Germinal center (tissue), 1 donor: ENCODE measurements at places on chromosomes 2 and 18.

GRCh38 chr2:172228177-172228808 lies 125.6 kb upstream of the DLX2 start:
- no peak for DNase-seq

DNA sequence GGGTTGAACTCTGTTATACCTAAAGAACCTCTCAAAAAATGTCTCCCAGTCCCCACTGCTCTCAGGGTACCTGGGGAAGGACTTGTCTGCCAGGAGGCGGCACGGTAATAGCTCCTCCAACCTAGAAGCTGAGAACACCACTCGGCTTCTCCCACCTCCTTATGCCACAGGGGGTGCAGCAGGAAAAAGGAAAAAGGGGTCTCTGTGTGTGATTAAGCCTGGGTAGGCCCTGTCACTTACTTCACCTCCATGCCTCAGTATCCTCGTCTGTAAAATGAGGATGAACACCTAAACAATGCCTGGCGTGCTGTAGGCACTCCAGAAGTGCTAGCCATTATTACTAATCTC lies 76.6 kb downstream of the EMX1 start:
- DNase-seq: no peak

- no peak for DNase-seq
These were observed 34.6 kb downstream of the COPS7B start for GRCh38 chr2:231820786-231821303.

DNA sequence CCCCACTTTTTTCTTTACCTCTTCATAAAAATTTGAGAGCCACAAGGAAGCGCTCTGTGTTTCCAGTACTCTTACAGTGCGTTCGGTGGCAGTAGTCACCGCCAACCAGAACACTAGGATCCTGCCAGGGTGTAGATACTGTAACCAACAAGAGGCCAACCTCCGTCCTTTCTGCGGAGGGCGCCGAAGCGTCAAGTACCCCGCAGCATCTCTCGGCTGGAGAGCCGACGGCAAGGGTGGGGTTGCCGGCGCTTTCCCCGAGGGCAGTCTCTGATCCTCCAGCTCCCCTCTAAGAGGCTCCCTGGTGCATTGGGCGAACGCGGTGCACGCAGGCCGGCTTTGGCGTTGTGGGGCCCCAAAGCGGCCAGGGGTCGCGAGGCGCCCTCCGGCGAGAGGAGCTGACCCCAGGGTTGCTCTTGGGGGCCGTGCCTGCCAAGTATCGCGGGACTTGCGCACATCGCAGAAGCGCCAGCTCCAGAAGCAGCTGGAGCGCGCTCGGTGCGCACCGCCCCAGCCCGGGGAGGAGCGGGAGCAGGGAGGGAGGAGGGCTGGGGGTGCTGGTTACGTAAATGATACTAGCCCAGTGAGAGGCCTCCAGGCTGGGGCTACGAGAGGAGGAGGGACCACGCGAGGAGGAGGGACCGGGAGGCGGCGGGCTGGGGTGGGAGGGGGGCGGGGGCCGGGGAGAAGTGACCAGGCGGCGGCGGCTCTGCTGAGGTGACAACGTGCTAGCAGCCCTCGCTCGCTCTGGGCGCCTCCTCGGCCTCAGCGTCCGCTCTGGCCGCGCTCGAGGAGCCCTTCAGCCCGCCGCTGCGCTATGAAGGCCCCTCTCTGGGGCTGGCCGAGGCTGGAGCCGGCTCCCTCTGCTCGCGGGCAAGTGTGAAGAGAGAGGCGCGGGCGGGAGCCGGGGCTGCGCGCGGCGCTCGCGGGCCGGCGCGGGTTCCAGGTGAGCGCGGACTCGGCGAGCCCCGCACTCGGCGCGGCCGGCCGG lies at the start of gene GALNT13:
Gene GALNT13, plus strand, starts transcription at position 692 of the 991 bp plus-strand sequence.
- no peak for DNase-seq

DNA sequence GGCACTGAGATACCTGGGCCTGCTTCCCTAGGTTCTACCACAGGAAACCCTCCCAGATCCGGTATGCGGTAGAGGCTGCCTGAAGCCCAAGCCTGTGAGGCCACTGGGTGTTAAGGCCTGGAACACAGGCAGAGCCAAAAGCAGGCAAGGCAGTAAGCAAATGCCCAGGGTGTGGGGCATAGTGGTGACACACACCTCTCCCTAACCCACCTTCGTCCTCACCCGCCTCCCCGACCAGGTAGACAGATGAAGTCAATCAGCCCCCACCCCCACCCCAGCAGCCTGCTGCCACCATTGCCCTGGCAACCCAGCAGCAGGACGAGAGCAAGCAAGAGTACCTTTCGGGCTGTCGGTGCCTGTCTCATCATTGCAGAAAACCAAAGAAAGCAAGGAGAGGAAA lies 6.1 kb downstream of the DCTN1 start:
- no peak for DNase-seq

GRCh38 chr2:137172162-137172561 lies 406.8 kb downstream of the THSD7B start:
- DNase-seq: no peak

DNA sequence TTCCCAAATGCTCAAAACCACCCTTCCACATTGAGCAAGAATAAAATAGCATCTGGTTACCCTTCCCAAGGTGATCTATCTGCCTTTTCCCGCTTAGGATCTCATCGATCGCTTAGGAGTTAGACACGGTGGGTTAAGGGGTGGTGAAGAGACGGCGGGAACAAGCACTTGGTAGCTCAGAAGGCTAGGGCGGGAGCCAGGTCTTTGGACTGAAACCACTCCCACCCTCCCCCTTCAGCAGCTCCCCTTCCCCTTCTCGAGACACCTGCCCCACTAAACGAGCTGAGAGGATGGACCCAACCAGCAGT lies 513 bp downstream of the THOC1 start:
- no peak for DNase-seq

GRCh38 chr2:33130544-33130943 lies 183.8 kb downstream of the LTBP1 start:
- no peak for DNase-seq

DNA sequence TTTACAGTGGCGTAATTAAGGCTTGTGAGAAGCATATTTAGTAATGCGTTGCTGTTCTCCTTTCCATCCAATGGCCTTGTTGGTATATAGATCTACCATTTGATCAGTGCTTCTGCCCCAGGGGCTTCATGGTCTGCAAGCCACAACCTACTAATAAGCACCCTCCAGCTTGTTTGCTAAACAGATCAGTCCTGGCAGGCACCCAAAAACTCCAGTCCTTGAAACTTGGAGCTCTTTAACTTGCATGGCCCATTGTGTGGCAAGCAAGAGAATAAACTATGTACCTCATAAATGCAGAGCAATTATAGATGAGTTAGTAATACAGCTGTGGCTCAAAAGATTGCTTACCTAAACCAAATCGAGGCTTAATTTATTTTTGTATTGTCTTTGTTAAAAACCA lies 158.5 kb downstream of the FTCDNL1 start:
- no peak for DNase-seq

DNA sequence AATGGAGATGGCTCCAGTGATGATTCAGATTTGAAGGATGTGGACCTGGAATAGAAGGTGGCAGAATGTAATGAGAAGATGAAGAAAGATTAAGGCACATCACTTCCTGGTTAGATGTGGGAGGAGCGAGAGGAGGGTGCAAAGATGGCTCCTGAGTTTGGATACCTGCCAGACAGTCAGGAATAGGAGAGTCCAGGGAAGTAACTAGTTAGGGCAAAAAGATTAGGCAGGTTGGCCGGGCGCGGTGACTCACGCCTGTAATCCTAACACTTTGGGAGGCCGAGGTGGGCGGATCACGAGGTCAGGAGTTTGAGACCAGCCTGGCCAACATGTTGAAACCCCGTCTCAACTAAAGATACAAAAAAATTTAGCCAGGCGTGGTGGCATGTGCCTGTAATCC lies 5.6 kb downstream of the C2orf74 start:
- no peak for DNase-seq

- no peak for DNase-seq
These were observed 320.3 kb upstream of the VRK2 start for GRCh38 chr2:57726294-57726693.

GRCh38 chr2:134206573-134206972 lies 47.3 kb upstream of the MGAT5 start:
- no peak for DNase-seq

GRCh38 chr2:88092773-88093172 lies 25.1 kb downstream of the SMYD1 start:
- no peak for DNase-seq

DNA sequence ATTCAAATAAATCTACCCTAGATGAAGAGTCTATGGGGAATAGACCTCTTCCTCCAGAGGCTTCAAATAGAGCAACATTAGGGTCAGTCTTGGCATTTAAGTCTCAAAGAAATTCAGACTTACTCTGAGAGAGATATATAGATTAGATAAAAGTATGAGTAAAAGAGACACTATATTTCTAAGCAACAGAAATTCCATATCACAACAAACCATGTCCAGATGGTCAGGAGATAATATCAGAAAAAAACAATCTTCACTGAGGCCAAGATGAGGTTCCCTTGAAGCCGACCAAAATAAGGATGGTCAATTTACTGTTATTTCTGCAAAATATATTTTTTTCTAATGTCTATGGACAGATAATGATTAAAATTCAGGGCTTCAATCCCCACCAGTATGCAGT lies 89.1 kb upstream of the NOSTRIN start:
- no peak for DNase-seq

DNA sequence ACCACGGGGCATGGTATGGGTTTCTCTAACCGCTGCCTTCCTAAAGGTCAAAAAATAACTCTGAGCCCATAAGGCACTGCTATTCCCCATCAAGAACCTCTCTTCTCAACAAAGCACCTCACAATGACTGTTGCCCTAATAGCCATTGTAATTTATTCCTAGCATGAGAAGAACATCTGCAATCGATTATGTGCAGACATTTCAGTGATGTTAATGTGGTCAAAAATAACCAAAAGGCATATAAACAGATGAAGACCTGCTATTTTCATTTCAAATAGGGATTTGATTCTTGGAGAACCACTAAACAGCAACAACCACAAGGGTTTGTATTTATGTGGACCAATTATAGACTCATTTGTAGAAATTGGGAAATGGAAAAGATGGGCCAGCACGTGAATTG lies 356.6 kb downstream of the FBXO15 start:
- DNase-seq: no peak

GRCh38 chr2:159292157-159292556 lies 5.7 kb upstream of the WDSUB1 start:
- no peak for DNase-seq

GRCh38 chr2:96092951-96093350 lies 23.4 kb downstream of the ADRA2B start:
- DNase-seq: no peak

GRCh38 chr18:44309185-44309584 lies 371.5 kb upstream of the SETBP1 start:
- no peak for DNase-seq

- no peak for DNase-seq
These were observed 329.7 kb downstream of the FSIP2 start for GRCh38 chr2:186068139-186068801.

- no peak for DNase-seq
These were observed 51.6 kb downstream of the MAPK4 start for GRCh38 chr18:50611529-50611941.

- no peak for DNase-seq
These were observed 312.5 kb downstream of the ERBB4 start for GRCh38 chr2:212226114-212226513.

- DNase-seq: no peak
These were observed 175.4 kb upstream of the NETO1 start for GRCh38 chr18:73043211-73043610.

- DNase-seq: no peak
These were observed 218.2 kb downstream of the SH3BP4 start for GRCh38 chr2:235170016-235170415.

GRCh38 chr2:210540900-210541289 lies 15.5 kb upstream of the CPS1 start:
- DNase-seq: no peak

DNA sequence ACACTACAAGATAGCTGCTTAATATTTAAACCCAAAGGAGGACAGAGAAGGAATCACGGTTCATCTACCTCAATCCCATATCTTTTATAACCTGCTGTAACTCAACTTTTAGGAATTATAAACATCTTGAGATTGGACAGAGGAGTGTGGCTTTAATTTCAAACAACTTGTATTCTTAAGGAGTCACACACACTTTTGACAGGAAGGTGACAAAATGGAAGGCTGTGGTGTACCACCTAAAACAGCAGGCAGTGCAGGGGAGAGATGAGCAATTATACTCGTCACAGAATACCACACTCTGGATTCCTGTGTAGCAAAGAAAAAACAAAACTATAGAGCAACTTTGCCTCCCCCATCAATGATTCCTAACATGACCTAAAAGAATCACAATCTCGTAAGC lies 194.8 kb downstream of the ZEB2 start:
- DNase-seq: no peak

DNA sequence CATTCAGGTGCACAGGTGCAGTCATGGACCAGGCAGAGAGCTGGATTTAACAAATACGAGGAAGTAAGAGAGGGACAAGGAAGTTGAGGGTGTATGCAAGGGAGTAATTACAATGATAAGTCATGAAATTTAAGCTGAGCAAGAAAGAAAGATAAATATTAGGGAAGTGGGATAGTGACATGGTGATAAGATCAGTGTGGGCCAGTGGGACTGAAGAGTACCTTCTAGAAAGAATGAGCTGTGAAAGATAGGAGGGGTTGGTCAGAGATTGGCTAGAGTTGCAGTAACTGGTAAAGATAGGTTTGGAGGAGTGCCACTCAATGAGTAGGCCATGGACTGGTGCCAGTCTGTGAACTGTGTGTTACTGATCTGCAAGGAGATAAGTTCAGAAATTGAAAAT lies 200.8 kb upstream of the SIX3 start:
- no peak for DNase-seq

DNA sequence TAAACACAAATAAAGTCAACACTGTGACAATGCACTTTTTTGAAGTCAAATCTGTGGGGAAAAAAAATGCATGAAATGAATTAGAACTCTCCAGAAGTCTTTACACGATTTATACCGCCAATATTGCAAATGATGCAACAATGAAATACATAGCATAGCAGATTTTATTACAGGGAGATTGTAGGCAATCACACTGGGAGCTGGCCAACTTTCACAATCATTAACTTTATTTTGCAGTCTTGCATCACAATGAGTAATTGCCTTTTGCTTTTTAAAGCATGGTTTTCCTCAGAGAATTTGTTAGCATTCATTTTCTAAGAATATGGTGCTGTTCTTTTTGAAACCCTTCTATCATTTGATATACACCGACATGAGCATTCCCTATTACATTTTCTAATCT lies 366.4 kb upstream of the FSIP2 start:
- DNase-seq: no peak

DNA sequence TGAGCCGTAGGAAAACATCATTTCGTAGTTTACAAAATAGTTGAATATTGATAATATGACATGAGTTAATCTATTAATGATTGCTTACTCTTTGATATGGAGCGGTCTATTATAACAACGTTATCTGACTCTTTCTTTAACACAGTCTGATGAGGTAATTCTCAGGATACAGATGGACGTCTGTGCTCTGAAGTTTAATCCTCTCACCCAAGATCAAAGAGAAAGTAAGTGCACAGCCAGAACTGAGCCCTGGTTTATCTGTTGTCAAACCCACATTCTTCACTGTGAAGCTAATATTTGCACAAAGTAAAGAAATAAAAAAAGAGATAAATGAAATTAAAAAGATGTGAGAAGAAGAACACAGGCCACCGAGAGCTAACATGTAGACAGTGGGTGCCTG lies 190.9 kb upstream of the COPS8 start:
- DNase-seq: no peak

- DNase-seq: no peak
These were observed 40.7 kb downstream of the VIT start for GRCh38 chr2:36737131-36737750.

GRCh38 chr18:12811191-12811950 lies 72.7 kb downstream of the PTPN2 start:
- DNase-seq: no peak
